ENCODE measurements at places on chromosomes 16 and 17.
A peak's percentile ranks its signal among the peaks of the same experiment; 100 is the strongest.

DNA sequence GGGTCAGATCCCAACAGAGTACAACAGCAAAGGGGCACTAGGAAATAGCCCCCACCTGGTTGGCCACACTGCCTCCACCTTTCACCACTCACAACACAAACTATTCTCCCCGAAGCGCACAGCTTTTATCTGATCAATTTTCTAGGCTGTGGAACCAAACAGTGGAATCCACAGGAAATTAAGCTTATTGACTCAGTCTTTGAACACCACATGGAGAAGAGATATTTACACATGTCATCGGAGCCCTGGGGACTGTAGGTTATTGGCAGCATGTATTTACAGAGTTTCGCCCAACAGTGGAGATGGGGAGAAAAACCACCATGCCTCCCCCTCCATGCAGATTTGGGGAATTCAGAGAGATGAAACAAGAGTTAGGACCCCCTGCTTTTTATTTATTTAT, 154.8 kb downstream of the XYLT1 start:
- ATAC-seq: no peak

DNA sequence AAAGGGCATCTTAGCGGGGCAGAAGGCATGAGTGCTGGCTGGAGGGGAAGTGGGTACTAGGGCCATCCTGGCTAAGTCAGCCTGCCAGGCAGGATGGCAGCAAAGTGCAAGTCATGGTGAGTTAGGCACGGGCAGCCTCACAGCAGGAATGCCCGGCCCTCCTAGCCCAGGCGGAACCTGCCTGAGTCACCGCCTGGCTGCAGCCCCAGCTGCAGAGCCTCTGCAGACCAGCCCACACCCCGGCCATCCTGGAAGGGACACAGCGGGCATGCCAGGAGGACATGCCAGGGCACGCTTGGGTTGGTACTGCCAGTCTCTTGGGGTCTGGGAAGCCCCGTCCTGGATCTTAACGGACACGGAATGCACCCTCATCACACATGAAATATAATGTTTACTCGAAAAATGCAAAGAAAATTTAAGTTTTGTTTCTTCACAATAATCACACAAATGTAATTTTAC, 5.0 kb upstream of the ALDH3A1 start:
- peak; percentile 51 for ATAC-seq

- ATAC-seq: no peak
Observed at GRCh38 chr16:54806378-54806777, 124.3 kb upstream of the IRX5 start.

- no peak for ATAC-seq
Observed at GRCh38 chr16:89485701-89486246, 4.6 kb downstream of the ANKRD11 start.

DNA sequence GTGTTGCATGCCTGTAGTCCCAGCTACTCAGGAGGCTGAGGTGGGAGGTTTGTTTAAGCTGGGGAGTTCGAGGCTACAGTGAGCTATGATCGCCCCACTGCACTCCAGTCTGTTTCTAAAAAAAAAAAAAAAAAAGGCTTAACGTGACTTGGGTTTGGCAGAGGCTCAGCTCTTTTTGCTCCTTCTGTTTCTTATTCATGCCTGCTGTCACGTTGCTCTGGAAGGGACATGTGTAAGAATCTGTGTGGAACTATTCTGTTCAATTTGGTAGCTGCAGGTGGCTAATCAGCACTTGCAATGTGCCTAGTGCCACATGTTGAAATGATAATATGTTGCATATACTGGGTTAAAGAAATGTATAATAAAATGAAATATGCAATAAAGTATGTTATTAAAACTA, 20.9 kb upstream of the SYT17 start:
- ATAC-seq: no peak

DNA sequence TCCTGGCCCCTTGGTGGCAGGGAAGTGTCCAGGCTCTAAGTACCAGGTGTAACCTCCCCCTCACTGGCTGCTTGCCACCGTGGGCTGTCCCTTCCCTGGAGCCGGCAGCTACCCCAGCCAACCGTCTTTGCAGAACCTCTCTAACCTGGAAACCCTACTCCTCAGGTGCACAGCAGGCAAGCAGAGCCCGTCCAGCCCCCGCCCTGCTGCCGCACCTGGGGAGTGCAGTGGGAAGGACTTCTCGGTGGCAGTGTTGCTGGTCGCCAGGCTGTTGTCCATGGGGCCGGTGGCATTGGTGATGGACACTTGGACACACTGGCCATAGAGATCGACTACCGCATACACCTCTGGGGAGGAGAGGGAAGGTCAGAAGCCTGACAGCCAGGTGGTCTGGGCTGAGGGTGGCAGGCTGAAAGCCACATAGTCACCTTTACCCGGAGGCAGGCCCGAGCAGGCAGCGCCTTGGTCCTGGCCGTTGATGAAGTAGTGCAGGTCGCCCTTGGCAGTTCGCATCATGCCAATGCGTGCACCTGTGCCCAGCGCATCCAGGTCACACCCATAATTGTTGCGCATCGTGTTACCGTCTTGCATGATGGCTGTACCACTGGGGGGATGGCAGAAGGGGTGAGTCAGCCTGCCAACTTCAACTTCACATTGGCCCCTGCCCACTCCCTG, 6.5 kb downstream of the NEURL4 start:
- no peak for ATAC-seq
